PC-9 (cell line): ENCODE measurements at places on chromosomes 2 and 18.

DNA sequence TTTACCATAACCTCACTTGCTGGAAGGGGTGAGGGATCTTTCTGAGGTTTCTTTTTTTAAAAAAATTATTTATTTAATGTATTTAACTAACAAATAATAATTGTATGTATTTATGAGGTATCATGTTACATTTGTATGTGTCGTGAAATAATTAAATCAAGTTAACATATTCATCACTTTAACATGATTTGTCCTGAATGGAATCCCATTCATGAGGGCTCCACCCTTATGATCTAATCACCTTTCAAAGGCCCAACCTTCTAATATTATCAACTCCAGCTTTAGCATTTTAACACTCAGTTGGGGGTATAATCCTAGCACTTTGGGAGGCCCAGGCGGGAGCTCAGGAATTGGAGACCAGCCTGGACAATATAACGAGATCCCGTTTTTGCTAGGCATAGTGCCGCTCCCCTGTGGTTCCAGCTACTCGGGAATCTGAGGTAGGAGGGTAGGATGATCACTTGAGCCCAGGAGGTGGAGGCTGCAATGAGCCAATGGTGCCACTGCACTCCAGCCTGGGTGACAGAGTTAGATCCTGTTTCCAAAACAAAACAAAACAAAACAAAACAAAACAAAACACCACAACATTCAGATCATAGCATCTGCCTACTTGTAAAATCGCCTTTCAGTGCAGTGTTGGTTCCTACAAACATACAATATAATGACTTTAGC is 1.1 kb upstream of the TAF4B start:
- DNase-seq: no peak

DNA sequence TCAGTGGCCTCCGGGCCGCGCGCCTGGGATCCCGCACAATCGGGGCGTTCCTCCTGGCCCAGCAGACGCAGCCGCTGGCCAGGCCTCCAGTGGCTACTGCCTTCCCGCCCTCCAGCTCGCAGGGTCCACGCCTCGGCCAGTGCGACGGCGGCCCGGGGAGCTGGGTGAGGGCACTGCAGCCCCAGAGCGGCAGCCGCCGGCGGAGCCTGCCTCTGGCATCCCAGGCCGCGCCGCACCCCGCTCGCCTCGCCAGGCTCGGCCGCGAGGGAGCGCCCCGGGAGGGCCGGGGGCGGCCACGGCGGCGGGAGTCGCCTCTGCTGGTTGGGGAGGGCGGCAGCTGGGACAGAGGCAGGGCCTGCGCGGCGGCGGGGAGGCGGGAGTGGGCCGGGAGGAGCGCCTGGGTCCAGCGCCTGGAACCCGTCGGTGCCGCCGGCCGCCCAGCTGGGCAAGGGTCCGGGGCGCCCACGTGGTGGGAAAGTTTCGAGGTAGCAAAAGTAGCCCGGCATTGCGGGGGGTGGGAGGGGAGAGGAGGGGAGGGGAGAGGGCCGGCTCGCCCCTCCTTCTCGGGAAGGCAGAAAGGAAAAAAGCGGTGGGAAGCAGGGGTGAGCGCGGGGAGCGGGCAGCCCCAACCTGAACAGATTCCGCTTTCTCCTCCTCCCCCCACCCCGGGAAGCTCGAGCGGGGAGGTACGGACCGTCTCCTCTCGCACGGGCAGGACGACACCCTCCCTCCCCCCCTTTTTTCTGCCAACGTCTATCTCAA is 1.5 kb upstream of the INHBB start:
- DNase-seq: peak; percentile 77

- DNase-seq: no peak
Observed at GRCh38 chr2:237264480-237265219, 149.3 kb downstream of the COL6A3 start.

- DNase-seq: no peak
Observed at GRCh38 chr2:186862869-186863709, 14.1 kb upstream of the ZSWIM2 start.

GRCh38 chr2:239719791-239720360 is 305.3 kb downstream of the NDUFA10 start:
- no peak for DNase-seq

DNA sequence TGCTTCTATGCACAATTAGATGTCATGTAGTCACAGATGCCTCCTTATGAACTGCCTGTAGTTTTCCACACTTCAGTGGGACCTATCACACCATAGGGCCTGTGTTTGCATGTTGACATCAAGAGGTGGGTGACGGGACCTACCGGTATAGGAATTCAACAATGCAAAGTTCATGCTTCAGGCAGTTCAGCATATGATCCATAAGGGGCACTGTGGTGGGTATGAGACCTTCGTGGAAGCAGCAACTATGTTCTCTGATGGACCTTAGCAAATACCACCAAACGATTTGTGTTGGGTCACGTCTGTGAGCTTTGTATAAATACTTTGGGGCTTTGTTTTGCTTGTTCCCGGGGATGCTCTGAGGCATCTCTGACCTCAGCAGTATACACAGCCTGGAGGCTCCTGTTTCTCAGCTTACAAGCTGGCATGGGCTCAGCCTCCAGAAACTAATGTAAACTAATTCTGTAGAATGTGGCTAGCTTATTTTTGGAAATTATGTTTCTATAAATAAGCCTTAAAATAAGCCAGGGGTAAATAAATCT is 111.6 kb downstream of the DTNA start:
- no peak for DNase-seq

DNA sequence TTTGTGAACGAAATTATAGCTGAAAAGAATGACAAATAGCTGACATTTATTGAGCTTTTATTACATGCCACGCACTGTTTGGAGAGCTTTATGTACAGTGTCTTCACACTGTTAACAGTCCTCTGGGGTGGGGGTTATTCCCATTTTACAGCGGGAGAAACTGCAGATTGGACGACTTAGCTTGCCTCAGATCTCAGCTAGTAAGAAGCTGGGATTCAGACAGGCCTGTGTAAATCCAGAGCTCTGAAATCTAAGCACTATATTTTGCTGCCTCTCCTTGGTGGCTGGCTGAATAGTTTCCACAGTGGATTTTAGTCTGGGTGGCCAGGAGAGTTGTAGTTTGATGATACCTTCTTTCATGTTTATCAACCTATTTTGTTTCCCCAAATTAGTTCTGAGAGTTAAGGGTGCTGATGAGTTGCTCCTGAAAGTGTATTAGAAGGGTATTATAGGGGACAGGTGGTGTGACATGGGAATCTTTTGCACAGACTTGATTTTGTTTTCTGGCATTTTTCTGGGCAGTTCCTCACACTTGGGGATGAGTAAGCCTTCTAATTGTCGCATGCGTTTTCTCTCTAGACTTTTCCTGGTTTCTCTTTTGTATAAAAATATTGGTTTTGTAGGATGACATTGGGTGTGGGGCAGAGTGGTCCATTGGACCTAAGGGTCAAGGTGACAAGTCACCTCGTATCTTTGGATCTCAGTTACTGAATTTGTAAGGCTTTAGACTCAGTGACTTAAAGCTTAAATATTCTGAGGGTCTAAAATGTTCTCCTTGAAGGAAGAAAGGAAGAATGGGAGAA is 1.5 kb downstream of the ACSL3 start:
- DNase-seq: peak; percentile 51

DNA sequence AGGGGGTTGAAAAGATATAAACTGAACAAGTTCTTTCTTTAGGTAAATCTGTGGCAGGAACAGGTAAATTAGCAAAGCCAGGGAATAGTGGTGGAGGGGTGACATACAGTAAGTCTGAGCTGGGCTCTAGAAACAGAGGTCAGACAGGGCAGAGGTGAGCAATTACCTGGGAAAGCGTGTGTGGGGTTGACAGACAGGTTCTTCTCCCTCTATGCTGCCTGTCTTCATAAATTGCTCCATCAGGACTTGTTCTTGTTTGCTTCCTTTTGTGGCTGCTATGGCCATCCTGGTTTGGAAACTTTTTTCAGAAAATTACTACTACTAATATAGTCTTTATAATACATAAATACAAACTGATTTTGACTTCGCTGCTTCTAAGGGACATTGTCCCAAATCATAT is 3.4 kb upstream of the ANKRD12 start:
- DNase-seq: peak; percentile 78

DNA sequence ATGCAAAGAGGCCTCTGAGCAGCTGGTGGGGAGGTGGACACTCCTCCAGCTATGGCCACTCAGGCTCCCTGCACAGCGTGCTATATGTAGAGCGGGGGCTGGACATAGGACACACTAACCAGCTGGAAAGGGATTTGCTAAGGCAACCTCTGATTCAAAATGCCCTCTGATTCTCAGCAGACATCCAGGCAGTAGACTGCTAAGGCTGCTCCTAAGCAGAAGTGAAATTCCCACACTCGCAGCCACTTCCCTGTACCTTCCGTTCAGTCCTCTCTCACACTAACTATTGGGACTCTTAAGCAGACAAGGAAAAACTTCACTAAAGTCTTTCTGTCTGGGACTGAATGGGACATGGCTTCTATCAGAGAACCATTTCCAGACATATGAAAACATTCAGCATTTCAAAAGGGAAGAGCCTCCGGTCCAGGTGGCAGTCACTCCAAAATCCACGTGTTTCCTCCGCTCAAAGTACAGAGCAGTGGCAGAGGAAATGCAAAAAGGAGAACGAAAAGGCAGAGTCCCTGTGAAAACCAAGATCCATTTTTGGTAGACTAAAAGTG is 265.8 kb downstream of the TTC32 start:
- no peak for DNase-seq

DNA sequence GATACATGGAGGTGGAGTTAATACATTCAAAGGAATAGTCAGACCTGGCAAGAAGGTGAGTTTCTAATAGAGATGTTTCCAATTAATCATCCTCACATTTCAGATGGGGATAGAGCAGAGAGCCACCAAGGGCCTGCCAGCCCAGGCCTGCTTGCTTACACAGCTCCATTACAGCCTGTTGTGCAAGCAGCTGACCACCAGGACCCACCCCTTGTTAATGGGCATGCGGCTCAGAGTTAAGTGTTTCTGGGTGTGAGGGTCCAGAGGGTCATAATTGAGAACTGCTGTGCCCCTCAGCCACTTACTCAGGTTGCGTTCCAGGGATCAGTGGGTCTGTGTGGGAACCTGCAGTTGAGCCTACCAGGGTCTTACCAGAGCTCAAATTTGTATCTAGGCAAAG is 199.8 kb downstream of the AGPS start:
- no peak for DNase-seq

- no peak for DNase-seq
Observed at GRCh38 chr2:234163510-234164045, 113.1 kb downstream of the SPP2 start.

DNA sequence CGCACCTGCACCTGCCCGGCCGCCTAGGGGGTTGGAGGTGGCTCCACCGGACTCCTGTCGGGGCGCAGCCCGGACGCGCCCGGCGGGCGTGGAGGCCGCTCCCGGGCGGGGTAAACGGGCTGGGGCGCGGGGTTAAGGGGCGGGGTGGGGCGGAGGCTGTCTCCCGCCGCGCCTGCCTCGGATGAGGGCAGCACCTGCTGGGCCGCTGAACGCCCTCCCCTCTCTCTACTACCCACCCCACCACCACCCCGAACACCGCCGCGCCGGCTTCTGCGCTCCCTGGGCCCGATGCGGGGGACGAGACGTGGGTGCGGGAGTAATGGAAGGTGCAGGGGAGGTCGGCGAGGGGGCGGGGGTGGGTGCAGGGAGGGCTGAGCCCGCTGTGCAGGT is 224.8 kb upstream of the ID2 start:
- no peak for DNase-seq

DNA sequence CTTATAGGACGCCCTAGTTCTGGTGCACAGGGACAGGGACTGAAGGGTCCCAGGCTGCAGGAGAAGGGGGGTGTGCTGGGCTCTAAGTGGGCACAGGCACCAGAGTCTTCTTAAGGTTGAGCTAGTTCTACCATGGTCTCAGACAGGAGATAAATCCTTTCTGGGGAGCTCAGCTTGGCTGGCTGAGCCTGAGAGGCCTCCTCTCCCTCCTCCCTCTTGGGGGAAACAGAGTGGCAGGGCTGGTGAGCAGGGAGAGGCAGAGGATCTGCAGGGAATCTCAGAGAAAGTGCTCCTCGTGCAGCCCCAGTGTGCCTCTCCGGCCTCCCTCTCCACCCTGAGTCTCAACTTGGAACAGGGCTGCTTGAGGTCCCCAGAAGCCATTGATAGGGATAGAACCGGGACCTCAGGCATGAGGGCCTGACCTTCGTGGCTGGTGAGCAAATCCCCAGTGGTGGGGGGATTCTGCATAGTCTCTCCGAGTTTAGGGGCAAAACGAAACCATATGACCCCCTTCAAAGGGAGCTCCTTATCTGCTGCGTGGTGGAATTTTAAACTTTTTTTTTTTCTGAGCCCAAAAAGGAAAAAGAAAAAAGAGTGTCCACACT is 2.0 kb downstream of the GDF7 start:
- no peak for DNase-seq

DNA sequence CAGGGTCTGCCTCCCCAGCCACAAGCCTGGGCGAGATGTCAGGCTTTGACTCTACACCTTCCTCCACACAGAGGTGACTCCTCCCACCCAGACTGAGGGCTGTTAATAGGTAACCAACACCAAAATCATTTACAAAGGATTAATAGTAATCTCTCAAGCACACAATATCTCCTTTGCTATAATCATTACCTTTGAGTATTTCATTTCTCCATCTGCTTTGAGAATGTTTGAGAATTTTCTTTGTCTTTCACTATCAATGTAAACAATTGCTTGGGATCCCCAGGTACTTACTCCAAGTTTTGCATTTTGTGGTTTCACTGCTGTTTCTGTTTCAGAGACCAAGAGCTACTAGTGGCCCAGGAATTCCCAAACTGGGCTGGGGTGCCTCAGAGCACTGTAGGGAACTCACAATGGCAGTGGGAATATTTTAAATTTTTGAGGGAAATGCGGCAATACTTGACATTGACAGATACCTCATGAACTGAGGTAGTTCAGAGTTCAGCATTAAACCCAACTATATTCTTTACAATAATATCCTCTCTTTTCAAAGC is 166.4 kb upstream of the MGAT5 start:
- no peak for DNase-seq

DNA sequence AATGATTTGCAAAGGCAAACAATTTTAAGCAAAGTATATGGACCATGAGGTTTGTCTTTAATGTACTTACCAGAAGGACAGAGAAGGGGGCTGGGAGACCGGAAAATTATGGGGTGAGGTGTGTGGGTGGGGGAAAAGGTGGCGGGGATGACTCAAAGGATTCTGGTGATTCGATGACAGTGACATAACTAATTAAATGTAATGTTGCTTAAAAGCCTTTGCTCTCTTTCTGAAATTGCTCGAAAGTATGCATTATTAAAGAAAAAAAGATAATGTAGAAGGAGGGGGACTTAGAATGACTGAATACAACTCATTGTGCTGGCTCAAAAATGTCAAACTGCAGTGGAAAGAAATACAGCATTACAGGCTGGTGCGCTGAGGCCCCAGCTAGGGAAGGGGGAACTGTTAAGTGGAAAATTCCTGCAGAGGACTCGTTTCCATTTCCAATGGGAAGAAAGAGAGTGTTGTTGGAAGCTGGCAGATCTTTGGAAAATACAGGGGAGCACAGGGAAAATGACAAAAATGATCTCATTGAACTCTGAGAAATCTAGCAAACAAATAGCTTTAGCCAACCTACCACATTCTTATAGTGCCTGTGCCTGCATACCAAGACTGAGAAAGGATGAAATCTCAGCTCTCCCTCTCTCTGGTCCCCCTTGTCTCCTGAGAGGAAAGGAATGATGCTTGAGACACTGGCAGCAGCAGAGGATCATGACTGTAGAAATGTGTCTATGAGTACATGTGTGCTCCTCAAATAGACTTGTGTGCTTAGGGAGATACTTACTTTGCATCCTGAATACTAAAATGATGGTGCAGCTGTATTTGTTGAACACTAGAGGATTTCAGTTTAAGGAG is 632.4 kb downstream of the NYAP2 start:
- DNase-seq: no peak
